ENCODE measurements at places on chromosomes 6 and 20.

DNA sequence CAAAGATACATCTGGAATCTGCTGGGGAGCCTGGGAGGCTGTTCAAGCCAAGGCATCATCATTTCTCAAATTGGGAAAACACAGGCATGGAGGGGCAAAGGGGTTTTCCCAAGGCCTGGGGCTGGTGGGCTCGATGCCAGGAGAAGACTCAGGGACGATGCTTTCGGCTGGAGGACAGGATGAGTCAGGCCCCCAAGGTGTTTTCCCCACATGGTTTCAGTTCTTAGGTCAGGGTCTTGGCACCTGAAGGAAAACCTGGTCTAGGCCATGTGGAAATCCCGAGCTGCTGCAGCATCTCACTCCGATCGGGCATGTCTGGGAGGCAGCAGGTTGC, 348.1 kb downstream of the CDC5L start:
- no peak for DNase-seq

- no peak for DNase-seq
Measured at GRCh38 chr6:105746130-105746505, 340.0 kb upstream of the PRDM1 start.

DNA sequence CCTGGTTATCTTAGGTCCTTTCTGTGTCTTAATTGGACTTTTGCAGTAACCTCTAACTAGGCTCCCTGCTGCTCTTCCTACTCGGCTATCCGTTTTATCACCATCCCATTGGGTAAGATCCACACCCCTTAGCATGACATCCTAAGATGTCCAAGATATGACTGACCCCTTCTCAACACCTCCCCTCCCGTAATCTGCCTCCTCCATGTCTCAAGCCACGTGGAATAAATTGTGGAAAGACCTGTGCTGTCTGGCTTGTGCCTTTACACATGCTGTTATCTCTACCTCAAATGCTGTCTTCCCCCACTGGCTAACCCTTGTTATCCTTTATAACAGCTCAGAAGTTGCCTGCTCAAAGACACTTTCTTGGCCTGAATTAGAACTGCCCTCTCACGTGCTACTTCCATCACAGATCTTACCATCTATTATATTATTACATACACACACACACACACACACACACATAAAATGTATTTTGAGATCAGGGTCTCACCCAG, 26.5 kb downstream of the EIF2S2 start:
- DNase-seq: no peak

- DNase-seq: no peak
Measured at GRCh38 chr6:170038708-170039107, 252.2 kb downstream of the DLL1 start.

DNA sequence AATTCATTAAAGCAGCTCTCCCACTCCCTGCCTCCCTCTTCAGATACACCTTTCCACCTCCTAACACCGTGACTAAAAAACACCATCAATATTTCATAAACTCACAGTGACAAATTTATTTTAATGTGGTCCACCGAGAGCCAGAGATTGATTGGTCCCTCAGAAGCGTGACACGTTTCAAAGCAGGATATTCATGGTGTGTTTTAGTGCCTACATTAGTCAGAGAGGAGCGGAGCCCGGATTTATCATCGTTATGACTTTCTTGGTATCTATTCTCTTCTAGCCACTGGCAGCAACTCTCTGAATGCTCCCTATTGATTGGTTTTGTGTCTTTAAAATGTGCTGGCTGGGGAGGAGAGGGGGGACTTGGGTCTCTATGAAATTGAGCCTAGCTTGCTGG, 265.3 kb downstream of the DHX35 start:
- no peak for DNase-seq

DNA sequence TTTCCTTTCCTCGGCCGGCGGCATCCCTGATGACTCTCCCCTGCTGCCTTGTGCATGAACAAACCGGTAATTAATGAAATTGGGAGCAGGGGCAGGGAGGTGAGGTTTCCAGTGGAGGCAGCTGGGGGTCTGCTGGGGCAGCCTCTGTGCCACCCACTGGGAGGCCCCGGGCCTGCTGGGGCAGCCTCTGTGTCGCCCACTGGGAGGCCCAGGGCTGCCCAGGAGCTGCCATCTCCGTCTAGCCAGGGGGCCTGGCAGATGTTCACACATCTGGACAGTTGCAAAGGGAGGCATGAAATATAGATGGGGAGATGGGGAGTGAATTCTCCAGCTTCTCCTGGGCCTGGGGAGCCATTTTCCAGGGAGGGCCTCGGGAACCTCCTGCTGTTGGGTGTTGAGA, 33.8 kb downstream of the TOX2 start:
- DNase-seq: no peak

DNA sequence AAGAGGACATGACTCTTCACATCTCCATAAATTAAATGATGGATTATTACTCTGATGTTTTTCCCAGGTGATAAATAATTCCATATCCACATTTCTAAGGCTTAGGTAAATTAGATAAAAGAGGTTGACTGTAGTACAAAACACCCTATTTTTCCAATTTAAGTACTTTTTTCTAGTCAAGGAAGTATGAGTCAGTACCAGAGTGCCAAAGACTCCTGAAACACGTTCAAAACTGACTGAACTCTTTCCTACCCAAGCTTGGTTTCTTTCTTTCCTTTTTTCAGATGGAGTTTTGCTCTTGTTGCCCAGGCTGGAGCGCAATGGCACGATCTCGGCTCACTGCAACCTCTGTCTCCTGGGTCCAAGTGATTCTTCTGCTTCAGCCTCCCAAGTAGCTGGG, 85.0 kb downstream of the DOK5 start:
- no peak for DNase-seq

GRCh38 chr6:157107915-157108651, 215.2 kb downstream of the TMEM242 start:
- no peak for DNase-seq

- DNase-seq: no peak
Measured at GRCh38 chr6:72553531-72554511, 68.0 kb upstream of the KCNQ5 start.

- no peak for DNase-seq
Measured at GRCh38 chr6:10479939-10480700, 41.0 kb upstream of the GCNT2 start.

DNA sequence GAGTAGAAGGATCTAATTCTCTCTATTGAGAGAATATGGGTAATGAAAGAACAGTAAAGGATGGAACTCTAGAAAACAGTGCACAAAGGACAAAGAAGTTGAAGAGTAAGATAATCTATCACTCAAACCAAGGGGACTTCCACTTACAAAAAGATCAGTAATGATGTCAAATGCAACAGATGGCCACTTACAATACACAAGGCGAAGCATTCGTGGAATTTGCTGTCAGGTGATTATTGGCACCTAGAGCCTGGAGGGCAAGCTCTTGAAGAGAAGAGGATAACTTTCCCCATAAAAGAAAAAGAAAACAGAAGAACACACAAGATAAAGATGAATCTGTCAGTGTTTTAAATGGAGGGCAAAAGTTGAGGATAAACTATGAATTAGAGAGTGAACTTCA, 256.0 kb upstream of the TCF21 start:
- no peak for DNase-seq

DNA sequence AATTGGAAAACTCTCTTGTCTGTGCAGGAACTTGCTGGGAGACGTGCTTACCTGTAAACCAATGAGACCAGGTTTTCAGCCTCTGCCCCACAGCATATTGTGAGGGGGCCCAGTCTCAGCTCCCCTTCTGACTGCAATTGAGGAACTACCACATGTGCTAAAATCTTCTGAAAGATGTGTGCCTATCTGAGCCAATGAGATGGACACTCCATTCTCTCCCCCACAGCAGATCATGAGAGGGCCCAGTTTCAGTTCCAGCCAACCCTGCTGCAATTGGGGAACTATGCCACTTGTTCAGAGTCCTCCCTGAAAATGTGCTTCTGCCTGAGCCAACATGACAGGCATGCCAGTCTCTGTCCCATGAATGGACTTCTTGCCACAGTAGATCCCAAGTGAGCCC, 20.9 kb upstream of the PI3 start:
- no peak for DNase-seq

- DNase-seq: no peak
Measured at GRCh38 chr6:36998723-36999038, 6.8 kb upstream of the FGD2 start.

DNA sequence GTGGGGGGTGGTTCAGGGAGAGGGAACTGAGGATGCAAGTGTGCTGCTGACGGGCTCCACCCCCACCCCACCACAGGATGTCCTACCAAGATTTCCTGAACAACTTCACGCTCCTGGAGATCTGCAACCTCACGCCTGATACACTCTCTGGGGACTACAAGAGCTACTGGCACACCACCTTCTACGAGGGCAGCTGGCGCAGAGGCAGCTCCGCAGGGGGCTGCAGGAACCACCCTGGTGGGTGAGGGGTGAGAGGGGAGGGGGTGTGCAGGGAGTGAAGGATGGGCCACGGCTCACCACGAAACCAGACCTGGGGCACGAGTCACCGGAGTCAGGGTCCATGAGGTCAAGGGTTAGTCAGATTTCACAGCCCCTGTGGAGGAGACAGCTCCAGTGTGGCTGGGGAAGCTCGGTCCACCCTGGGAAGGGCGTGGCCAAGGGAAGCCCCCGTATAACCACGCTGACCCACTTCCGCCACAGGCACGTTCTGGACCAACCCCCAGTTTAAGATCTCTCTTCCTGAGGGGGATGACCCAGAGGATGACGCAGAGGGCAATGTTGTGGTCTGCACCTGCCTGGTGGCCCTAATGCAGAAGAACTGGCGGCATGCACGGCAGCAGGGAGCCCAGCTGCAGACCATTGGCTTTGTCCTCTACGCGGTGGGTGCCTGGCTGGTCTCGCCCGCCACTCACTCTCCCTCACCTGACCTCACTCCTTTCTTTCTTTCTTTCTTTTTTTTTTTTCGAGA, 18.3 kb downstream of the CAPN11 start:
- DNase-seq: no peak

DNA sequence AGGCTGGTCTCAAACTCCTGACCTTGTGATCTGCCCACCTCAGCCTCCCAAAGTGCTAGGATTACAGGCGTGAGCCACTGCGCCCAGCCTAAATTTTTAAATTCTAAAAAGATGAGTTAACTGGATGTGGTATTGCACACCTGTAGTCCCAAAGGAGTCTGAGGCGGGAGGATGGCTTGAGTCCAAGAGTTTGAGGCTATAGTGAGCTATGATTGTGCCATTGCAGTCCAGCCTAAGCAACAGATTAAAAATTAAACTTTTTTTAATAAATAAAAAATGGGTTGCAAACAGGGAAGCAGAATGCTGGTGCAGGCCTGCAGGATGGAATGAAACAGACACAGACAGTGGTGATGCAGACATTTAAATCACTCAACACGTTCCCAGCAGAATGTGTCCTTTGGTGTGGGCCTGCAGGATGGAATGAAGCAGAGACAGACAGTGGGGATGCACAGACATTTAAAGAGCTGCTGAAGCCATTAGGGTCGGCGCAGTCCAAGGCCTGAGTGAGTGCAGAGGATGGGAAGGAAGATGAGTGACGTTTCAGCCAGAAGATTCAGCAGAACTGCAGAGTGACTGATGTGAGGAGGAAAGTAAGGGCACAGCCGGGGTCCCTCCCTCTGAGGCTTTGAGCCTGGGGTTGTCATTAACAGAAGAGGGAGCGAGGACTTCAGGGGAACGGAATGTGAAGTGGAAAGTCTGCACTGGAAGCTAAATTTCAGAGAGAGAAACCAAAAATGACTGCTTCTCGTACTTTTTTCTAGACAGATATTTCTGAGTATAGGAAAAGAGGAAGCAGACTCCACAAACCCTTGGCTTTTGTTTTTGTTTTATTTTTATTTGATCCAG, 117.5 kb downstream of the RIN2 start:
- no peak for DNase-seq

DNA sequence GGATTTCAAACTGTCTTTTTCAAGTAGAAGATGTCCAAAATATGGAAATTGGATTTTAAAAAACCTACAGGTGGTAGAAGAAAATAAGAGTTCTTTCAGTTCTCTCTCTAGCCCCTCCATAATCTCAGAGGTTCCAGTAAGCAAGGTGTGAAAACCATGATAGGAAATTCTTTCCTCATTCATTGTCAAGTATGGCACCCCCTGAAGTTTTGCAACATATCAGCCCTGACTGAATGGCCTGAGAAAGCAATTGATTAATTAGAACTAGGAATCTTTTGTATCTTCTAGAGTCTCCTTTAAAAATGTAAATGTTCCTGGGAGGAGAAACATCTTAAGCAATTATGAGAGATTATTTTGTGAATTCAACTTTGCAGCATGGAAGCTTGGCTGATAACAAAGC, 198.7 kb upstream of the STXBP5 start:
- no peak for DNase-seq

- DNase-seq: no peak
Measured at GRCh38 chr6:155274106-155274505, 10.3 kb downstream of the CLDN20 start.

- DNase-seq: no peak
Measured at GRCh38 chr20:63163596-63164483, 52.1 kb downstream of the YTHDF1 start.

DNA sequence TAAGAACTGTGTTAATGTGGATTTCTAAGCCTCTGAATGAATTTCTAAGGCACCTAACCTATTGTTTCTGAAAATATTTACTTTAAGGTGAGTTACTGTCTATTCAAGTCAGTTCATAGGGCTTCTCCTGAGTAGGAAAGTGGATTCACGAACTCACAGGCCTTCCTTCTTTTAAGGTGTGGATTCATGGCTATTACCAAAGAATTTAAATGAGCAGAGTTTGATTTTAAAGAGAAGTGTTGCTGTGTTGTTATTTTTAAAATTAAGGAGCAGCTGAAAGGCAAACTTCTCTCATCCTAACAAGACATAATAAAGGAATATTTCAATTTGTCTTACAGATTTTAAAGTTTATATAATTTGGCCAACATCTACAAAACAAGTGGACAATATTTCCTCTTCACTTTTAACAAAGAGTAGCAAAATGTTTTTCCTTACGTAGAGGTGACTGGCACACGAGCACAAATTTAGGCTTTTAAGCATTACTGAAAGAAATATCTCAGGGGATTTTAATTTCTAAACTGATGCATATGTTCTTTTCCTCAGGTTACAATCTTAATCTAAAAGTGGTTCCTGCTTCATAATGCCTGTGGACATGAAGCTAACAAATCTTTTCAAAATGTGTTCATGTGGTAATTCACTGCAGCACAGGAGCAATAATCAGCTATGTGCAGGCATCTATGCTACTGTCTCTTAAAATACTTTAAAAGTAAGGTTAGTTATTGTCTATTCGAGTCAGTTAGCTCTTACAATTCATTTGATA, 602 bp upstream of the TSPYL4 start:
- DNase-seq: no peak

- no peak for DNase-seq
Measured at GRCh38 chr6:628766-629165, 28.1 kb downstream of the HUS1B start.

DNA sequence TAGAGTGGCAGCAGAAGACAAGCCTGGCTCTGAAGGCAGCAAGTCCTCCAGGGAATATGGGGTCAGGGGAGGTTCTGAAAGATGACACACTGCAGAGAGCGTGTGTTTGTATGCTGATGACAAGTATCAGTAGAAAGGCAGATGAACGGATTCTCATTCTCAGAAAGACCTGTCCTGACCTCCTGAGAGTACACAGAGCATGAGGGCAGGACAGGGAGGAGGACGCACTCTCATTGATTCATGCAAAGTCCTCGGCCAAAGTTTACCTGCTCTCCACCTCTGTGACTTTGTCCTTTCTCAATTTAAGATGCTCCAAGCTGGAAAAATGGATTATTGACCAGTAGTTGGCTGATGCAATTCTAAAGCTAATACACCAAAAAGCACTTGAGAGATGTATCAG, 156.7 kb downstream of the LPA start:
- no peak for DNase-seq

Data from T-cell (primary cell).